ENCODE measurements at places on chromosomes 2 and 18.

DNA sequence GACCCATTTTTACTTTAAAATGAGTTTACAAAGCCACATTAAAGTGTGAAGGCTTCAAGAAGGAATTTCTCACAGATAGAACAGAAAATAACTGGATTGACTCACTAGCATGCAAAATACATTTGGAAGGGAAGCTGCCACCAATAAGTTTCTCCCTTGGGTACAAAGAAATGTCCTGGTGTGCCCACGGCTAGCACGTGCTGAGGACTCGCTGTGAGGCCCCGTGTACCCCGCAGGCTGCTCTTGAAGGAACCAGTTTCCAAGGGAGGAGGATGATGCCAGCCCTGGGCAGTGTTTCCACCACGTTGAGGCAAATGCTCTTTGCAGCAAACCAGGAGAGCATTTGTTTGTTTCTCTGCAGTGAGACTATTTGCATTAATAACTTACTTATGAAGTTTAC, 207.3 kb downstream of the SH3RF3 start:
- DNase-seq, result no peak

- no peak for DNase-seq
Observed at GRCh38 chr2:96962567-96963203, 23.7 kb downstream of the FAM178B start.

DNA sequence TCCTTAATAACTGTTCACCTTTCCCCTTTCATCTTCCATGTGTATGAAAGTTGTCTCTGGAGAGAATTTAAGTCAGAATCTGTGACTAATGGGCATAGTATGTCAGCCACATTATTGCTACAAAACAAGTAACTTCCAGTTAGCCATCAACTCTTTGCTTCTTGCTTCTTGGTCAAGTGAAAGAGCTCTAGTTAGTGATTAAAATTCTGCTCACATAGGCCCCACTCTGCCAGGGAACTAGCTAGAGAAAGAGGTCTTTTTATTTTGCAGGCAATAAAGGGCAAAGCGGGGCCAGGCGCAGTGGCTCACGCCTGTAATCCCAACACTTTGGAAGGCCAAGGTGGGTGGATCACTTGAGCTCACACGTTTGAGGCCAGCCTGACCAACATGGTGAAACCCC, 64.6 kb downstream of the COLEC12 start:
- no peak for DNase-seq

DNA sequence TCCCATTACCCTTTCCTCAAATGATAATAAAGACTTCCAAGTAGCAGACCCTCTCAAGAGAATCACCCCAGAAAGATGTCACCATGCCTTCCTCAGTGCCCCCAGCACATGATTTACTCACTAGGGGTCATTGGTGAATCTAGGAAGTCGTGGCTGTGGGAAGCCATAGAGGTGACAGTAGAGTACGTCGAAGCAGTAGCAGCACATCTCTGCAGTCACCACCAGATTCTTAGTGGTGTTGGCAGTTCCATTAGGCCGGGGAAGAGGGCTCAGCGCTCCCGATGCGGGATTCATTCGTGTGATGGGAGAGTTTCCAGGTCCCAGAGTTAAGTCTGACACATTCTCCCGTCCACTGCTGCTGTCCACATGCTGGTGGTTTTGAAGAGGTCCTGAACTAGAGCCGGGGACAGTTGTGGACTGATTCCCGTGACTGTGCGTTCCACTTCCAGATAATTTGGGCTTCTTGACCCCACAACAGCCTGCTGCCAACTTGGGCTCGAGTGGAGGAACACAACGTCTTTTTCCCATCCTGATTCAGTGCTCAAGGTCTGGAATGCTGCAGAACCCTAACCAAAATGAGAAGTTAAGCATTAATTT, 12.0 kb downstream of the AMMECR1L start:
- no peak for DNase-seq

GRCh38 chr2:59176737-59177136, 935.6 kb upstream of the FANCL start:
- DNase-seq, result no peak

- DNase-seq, result no peak
Observed at GRCh38 chr2:126881591-126881990, 17.1 kb upstream of the TEX51 start.

DNA sequence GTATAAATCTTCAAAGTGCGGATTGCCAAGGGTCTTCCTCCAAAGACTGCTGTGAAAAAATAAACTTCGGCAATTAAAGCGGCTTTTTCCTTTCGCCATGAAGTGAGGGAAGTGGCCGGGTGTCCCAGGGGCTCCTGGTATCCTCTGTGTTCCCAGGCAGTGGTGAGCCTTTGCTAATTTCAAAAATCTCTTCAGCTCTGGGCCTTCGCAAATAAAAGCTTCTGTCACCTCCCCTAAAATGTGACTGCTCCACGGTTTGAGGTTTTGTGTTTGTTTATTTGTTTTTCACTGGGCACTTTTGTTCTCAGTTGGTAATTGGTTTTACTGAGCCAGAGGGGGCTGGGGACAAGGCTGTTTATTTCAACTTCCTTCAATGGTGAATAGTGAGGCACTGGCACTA, 270.1 kb upstream of the POU3F3 start:
- DNase-seq, result no peak

GRCh38 chr18:13578400-13578799, 148.0 kb downstream of the FAM210A start:
- no peak for DNase-seq
